ENCODE measurements at places on chromosomes 2 and 18.

DNA sequence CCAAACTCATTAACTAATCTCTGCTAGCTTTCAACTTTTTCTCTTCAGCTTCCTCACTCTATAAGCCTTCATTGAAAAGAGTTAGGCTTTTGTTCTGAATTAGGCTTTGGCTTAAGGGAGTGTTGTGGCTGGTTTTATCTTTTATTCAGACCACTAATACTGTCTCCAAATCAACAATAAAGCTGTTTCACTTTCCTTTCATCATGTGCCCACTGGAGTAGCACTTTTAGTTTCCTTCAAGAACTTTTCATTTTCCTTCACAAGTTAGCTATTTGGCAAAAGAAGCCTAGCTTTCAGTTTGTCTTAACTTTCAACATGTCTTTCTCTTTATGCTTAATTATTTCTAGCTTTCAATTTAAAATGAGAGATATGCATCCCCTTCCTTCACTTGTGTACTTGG, 271.7 kb upstream of the FSIP2 start:
- DNase-seq = no peak

DNA sequence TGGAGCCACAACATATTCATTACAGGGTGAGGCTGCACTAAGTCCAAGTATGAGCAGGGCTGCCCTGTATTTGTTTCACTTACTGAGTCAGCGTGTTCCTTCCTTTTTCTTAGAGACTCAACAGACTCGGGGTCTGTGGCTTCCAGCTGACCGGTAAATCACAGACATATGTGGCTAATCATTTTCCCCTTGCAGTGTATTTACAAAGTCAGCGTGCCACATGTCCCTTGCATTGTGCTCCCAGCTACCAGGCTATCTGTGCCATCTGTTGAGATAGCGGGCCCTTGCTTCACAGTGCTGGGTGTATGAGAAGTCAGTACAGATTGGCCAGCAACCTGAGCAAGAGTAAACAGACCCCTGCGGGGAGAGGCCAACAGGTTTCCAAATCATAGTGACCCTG, 254.3 kb downstream of the LRRTM1 start:
- no peak for DNase-seq

DNA sequence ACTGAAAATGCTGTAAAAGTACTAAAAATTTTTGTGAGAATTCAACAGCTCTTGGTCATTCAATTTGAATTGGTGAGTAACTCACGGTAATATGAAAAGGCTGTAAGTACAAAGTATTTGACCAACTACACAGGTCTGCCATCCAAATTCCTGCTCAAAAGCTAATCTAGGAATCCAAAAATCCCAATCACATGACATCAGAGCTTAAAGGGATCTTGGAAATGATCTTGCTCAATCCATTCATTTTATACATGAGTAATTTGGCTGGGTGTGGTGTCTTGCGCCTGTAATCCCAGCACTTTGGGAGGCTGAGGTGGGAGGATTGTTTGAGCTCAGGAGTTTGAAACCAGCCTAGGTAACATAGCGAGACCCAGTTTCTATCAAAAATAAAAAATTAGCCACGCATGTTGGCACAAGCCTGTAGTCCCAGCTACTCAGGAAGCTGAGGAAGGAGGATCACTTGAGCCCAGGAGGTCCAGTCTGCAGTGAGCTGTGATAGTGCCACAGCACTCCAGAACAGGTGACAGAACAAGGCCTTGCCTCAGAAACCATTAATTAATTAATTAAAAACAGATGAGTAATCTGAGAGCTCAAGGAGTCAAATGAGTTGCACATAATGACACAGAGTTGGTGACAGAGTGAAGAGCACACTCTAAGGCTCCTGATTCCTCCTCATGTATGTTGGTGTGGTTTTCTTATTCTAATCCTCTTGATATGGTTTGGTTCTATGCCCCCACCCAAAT, 19.8 kb downstream of the SPIRE1 start:
- DNase-seq = no peak

DNA sequence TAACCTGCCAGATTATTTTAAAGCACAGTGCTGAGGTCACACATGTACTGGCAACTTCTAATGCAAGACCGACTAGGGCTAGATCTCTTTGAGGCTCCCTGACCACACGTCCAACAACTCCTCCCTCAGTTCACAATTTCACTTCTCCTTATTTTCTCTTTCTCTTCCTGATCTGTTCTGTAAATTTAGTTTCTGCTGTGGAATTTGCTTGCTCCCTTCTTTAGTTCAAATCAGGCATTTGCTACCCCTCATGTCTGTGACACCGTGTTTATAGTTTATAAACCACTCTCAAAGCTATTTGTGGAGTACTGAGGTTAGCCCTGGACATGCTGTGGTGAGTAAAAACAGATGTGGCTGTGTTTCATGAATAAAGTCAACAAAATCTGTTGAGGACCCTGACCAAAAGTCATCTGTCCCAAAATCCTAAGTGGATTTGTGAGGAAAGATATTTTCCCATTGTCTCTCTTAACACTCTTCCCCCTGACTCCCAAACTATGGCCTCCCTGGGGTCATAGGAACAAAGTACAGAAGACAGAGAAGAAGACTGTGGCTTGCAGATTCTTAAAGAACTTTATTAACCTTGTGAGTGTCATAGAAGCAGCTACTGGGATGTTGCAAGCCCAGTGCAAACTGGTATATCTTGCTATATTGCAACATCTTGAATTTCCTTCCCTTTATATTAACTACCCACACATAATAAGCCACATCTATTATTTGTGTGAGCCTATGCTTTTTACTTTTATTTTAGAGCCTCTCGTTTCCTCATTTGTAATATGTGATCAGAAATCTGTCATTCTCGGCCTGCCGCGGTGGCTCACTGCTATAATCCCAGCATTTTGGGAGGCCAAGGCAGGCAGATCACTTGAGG, 3.5 kb upstream of the NAGK start:
- DNase-seq = no peak

- no peak for DNase-seq
Measured at GRCh38 chr2:197997083-197997541, 192.7 kb downstream of the PLCL1 start.

GRCh38 chr2:14543284-14543683, 89.2 kb upstream of the LRATD1 start:
- DNase-seq = no peak

DNA sequence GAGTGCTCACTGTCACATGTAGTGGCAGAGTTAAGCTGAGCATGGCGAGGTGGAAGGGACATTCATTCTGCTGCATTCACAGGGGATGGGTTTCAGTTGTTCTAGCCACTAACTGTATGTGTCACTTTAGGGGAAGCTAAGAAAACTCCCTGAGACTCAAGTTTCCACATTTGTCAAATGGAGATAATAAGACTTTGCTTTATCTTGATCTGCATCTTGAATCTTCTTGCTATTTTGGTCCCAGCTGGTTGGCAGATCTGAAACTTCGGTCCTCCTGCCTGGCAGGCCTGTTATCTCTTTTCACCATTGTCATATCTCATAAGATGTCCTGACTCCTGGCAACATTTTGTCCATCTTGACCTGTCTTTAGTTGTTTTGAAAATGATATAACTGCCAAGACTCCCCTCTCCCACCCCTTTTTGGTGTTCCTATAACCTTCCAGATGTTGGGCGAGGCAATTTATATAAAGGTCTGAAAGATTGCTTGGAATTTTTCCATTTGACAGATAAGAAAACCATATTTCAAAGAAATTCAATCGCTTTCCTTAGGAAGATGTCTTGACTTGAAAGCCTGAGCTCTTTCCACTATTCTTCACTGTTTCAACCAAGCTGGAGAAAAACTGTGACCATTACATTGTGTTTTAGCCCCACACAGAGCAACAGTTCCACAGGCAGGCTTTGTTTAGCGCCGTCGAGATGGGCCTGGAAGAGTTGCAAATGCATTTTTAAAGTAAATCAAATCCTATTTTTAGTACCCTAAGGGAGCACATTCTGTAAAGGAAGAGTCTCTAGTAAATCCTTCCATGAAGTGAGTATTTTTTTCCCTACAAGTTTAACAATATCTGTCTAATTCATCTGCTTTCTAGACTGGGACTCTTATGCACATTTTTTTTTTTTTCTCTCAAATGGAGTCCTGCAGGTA, 33.4 kb downstream of the MYCN start:
- no peak for DNase-seq

GRCh38 chr2:225104971-225105370, 62.7 kb upstream of the DOCK10 start:
- no peak for DNase-seq

DNA sequence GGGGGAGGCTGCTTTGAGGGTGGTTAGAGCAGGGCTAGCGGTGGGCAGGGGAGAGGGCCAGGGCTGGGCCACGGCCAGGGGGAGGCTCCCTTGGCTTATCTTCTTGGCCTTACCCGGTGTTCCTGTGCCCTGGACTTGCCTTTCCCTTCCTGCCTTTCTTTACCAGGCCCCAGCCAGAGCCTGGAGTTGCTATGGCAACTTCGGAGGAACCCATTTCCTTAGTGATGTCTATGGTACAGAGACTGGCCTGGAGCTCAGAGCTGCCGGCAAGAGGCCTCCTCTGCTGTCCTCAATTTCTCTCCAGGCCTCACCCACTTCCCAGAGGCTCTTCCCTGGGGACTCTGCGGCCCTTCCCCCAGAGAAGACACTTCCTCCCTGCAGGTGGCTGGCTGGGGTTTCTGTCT, 11.5 kb downstream of the SPEG start:
- no peak for DNase-seq

GRCh38 chr2:18345848-18346247, 214.6 kb downstream of the RDH14 start:
- no peak for DNase-seq

- no peak for DNase-seq
Measured at GRCh38 chr2:46983065-46983801, 67.6 kb upstream of the MCFD2 start.

DNA sequence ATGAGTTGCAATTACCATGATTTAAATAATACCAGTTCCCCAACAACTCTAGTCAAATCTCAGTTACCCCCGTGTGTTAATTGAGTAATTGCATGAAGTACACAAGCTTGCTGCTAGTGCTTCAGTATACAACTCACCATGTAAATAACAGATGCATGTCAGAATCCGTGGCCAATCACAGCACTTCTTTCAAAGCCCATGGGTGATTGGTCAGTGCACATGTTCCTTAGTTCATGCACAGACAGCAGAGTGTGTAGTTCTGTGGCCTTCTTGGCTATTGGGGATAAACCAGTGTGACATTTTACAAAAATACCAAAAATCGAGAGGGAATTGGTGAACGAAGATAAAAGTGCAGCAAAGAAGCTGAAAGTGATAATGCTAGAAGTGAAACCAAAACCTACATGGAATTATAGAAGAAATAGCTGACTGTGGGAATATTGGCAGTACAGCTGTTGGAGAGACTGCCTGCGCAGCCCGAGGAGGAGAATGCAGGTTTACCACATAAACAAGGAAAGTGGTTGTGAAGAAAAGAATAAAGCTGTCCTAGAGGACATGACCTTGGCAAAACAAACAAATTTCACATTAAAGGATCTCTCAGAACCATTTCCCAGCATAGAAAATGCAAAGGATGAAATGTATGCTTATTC, 59.4 kb downstream of the NEDD4L start:
- no peak for DNase-seq

DNA sequence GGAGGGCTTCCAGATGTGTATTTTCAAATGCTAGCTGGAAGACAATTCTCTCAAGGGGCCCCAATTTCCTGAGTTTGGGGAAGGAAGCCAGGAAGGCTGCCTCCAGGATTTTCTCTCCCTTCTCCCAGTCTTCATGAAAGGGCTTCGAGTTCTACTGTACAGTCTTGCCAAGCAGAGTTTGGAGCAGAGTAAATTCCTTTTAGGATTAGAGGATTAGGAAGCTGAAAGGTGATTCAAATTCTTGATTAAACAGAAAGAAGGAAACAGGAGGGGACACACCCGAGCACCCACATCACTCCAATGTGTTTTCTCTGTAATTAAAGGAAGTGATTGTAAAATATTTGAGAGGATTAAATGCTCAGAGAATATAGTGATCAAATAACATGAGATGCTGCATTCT, 217.8 kb downstream of the SETBP1 start:
- no peak for DNase-seq
